ENCODE measurements at places on chromosomes 16 and 17.
A peak's percentile ranks its signal among the peaks of the same experiment; 100 is the strongest.

DNA sequence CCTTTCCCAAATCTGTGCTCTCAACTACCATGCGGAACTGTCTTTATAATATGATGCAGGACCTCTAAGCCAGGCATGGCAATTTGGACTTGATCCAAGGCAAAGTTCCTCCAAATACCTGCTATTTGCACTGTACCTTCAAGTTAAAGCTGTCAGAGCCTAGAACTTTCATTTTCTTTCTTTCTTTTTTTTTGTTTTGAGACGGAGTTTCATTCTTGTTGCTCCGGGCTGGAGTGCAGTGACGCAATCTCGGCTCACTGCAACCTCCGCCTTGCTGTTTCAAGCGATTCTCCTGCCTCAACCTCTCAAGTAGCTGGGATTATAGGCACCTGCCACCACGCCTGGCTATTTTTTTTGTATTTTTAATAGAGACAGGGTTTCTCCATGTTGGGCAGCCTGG is 51.7 kb downstream of the ARHGAP27 start:
- no peak for DNase-seq

DNA sequence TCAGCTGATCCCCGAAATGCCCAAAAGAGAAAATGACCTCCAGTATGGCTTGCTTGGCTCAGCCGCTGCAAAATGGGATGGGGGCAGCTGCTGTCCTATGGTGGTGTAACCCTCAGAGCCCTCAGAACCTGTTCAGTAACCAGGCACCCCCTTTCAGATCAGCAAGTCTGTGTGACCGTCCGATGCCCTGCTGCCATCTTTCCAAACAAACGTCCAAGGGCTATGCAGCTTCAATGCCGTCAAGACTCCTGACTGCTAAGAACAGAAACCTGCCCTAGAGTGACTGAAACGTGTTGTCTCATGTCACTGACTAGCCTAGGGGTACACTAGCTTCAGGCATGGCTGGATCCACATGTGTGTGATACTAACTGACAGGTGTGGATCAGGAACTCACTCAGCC is 70.4 kb downstream of the GNAO1 start:
- no peak for DNase-seq

GRCh38 chr17:73007407-73007806 is 85.1 kb downstream of the SLC39A11 start:
- no peak for DNase-seq

DNA sequence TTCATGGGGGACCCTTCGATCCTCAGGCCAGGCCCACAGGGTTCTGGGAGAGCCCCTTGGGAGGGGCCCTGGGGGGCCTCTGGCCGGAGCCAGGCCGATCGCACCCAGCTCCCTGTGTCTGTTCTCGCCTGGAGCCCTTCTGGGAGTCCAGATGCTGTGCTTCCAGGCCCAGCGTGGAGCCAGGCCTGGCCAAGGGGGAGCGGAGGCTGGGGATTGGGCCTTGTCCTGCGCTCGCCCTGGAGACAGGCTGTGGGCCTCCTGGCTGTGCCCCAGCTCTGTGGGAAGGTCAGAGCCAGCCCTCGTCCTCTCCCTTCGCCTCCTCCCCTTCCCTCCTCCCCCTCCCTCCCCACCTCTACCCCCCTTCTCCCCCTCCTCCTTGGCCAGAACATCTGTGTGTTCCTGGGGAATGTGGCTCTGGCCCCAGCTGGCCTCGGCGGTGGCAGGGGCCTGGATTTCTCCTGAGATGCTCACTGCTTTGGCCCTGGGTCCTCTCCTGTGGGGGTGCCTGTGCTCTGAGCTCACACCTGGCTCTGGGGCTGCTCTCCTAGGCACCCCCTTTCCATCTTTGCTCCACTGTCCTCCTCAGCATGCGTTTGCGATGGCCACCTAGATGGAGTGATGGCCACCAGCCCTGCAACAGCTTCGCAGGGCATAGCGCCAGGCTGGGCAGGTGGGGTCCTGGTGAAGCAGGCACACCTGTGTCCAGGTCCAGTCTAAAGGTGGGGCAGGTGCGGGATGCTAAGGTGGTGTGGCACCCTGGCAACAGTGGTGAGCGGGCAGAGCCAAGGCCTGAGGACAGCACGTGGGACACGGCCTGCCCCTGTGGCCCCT is 90.6 kb upstream of the CIBAR2 start:
- DNase-seq, result no peak

- no peak for DNase-seq
Measured at GRCh38 chr17:33482636-33483035, 189.5 kb upstream of the ASIC2 start.

DNA sequence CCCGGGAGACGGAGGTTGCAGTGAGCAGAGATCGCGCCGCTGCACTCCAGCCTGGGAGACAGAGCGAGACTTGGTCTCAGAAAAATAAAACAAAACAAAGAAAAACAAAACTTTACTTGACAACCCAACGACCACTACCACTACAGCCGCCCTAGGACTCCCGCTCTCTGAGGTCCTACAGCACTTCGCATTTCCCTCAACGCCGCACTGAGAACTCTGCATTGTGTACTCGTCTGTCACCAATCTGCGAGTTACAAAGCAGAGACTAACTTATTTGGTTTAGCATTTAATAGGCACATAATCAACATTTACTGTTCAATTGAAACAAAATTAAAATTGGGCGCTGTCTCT is 479 bp upstream of the ZNF207 start:
- DNase-seq, result no peak

DNA sequence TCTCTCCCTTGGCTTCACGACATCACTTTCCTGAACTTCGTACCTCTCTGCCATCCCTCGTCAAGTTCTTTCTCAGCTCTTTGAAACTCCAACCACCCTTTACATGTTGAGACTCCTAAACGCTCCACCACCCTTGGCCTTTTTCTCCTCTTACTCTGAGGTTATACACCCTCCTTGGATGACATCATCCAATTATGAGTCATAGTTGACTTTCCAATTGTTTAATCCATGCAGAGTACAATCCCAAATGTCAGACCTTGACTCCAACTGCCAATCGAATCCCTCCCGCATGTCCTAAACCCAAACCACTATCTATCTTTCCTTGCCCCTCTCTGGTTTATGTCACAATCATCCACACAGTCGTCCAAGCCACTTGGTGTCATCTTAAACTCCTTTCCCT is 18.4 kb upstream of the C16orf82 start:
- DNase-seq, result no peak

- DNase-seq, result no peak
Measured at GRCh38 chr17:67211742-67212141, 33.3 kb downstream of the HELZ start.

GRCh38 chr16:22912654-22913053 is 98.7 kb downstream of the HS3ST2 start:
- no peak for DNase-seq

DNA sequence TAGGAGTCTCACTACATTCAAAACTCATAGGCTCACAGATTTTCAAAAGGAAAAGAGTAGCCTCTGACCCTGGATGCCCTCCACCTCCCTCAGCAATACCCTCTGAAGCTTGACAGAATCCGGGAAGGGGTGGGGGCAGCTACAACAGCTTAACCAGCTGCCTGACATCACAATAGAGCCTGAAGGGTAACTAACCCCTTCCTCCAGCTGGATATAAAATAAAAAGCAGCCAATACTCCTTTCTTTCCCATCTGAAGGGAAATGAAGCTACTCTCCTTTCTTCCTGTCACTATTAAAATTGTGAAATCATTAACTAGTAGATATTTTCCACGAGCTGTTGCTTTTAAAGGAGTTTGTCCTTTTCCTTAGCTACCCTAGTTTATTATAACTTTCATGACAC is 24.0 kb downstream of the USP31 start:
- no peak for DNase-seq

- DNase-seq, result no peak
Measured at GRCh38 chr17:30132615-30133014, 16.0 kb downstream of the NSRP1 start.

DNA sequence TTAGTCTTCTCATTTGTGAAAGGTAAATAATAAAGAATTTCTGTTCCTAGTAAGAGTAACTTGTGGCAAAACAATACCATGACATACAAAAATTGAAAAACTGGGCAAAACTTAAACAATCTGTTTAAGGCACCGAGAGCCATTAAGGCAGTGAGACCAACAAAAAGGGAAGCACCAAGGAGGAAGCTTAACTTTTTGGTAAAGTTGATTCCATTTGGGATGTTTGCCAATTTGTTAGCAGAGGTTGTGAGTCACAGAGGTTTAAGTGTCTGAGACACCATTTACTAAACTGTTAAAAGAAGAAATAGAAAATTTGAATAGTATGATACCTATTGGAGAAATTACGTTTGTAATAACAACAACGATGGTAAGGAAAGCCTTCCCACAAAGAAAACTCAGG is 4.9 kb downstream of the SLC35G3 start:
- DNase-seq, result no peak

GRCh38 chr17:57442914-57443571 is 186.7 kb downstream of the MSI2 start:
- peak; percentile 75 for DNase-seq

- no peak for DNase-seq
Measured at GRCh38 chr16:85222155-85222863, 110.0 kb upstream of the CIBAR2 start.

GRCh38 chr17:55783684-55784245 is 32.9 kb downstream of the PCTP start:
- DNase-seq, result no peak

DNA sequence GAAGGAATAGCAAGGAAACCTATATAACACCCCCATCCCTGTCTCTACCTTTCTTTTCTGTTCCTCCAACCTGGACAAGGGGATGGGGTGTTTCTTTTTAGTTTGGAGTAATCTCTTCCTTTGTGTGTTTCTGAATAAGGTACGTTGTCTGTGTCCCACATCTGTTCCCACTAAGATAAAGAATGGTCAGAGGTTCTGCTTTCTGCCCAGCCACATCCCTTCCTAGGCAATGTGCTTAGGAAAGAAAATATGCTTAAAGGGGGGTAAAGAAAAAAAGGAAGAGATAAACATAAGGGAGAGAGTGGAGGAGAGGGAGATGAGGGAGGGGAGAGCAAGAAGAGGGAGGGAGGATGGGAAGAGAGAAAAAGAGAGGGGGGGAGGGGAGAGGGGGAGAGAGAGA is 35.1 kb downstream of the SLC6A2 start:
- no peak for DNase-seq

DNA sequence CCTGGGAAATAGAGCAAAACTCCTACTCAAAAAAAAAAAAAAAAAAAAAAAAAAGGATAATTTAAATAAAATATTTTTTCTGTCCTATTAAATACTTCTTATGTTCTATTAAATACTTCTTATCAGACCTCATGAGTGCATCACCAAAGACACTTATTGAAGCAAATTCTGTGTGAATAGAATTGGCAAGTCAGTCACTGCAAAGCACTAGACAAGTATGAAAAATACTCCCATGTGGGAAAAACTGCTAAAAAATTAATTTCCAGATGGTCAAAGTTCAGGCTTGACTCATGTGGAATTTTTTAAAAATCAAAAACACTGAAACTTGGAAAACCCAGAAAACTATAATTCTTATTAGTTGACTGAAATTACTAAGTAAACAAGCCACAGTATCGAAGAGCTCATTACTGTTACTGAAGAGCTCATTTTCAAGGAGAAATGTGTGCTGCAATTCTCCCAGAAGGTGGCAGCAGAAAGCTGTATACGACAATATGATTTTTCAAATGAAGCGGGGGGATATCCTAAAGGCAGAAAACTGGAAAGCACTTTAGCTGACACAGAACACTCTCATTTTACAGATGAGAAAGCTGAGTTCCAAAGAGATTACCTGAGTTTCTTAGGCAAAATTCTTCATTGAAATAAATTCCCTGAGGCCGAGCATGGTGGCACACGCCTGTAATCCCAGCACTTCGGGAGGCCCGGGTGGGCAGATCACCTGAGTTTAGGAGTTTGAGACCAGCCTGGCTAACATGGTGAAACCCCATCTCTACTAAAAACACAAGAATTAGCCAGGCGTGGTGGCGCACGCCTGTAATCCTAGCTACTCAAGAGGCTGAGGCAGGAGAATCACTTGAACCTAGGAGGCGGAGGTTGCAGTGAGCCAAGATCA is 15.9 kb upstream of the FBXO47 start:
- DNase-seq, result peak; percentile 38

DNA sequence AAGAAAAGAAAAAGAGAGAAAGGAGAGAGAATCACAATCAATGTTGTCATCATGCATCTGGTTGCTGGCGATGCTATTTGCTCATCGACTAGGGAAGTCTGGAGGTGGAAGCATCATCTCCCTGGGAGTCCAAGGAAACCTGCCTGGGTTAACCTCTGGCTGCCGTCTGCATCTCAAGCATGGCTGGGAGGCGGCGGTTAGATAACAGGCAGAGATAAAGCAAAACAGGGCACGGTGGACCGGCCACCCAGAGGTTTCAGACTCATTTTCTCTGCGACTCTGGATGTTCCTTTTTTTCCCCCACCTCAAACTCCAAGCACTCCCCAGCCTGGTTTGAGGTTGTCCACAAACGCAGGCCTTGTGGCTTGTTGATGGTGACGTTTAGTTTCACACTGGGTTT is 161.2 kb downstream of the ENGASE start:
- DNase-seq, result no peak

DNA sequence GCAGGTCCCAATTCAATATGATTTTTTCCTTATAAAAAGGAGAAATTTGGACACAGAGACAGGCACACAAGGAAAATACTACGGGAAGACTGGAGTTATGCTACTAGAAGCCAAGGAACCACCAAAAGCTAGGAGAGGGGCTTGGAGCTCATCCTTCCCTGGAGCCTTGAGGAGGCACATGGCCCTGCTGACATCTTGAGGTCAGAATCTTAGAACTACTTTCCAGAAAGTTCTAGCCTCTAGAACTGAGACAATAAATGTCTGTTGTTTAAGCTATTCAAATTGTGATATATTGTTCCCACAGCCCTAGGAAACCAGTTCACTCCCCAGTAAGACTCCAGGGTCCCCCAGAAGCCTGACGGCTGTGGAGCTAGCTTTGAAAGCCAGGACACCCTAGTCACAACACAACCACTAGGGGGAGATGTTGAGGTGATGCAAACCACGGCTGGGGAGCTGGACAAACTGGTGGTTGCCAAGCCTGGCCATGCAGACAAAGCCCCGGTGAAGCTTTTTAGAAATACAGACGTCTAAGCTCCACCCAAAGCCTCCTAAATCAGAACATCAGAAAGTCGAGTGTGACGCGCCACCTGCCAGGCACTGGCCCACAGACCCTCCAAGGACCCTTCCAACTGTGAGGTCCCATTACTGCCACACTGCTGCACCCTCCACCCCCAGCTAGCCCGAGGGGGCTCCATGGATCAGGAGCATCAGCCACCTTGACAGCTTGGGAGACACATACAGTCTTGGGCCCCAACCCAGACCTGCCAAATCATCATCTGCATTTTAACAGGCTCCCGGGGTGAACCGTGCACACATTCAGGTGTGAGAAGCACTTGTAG is 106.4 kb downstream of the SLC39A11 start:
- peak; percentile 58 for DNase-seq

- no peak for DNase-seq
Measured at GRCh38 chr17:6479622-6480302, 35.5 kb downstream of the PIMREG start.

GRCh38 chr17:72665852-72666851 is 426.3 kb downstream of the SLC39A11 start:
- DNase-seq, result no peak

- DNase-seq, result no peak
Measured at GRCh38 chr17:39576187-39576586, 31.5 kb downstream of the NEUROD2 start.
